CD4-positive, alpha-beta T cell treated with Interleukin-17A for 4 hours (primary cell): ENCODE measurements at places on chromosomes 5 and 9.

- no peak for DNase-seq
Measured at GRCh38 chr9:98958271-98958984, 14.7 kb downstream of the COL15A1 start.

DNA sequence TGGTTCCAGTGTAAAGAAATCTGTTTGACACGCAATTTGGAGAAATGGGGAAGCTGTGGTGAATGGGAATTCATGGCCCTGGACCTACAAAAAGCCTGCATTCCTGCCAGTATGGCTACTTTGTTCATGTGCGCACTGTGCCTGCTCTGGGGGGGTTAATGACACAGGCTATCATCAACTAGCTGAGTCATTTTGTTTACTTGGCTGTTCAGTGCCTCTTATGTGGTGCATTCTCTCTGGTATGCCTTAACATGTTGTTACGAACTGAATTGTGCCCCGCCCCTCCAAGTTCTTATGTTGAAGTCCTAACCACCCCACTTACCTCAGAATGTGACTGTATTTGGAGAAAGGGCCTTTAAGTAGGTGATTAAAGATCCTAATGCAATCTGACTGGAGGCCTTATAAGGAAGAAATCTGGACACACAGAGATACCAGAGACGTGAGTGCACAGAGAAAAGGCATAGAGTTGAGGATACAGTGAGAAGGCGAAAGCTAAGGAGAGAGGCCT lies 20.4 kb upstream of the UBAP1 start:
- no peak for DNase-seq

- no peak for DNase-seq
Measured at GRCh38 chr5:139494832-139495231, 12.3 kb upstream of the STING1 start.

DNA sequence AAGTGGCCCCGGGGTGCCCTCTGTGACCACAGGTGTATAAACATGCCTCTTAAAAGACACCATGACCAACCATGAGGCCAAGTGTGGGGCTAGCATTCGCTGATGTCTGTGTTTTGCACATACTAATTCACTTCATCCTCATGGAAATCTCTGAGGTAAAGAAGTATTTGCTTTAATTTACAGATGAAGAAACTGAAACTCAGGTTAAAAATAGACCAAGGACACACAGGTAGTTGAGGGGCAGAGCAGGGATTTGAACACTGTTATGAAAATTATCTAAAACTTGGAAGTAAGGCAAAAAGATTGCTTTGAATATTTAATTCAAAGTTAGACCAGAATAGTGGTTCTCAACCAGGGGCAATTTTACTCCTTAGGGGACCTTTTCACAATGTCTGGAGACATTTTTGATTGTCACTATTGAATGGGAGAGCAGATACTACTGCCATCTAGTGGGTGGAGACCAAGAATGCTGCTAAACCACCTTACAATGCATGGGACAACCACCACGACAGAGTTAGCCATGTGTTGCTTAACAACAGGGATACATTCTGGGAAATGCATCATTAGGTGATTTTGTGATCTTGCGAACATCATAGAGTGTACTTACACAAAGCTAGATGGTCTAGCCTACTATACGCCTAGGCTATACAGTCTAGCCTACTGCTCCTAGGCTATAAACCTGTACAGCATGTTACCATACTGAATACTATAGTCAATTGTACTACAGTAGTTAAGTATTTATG lies 8.0 kb upstream of the FXN start:
- peak; percentile 53 for DNase-seq

GRCh38 chr9:81473708-81474107 lies 215.6 kb downstream of the TLE1 start:
- DNase-seq = no peak

DNA sequence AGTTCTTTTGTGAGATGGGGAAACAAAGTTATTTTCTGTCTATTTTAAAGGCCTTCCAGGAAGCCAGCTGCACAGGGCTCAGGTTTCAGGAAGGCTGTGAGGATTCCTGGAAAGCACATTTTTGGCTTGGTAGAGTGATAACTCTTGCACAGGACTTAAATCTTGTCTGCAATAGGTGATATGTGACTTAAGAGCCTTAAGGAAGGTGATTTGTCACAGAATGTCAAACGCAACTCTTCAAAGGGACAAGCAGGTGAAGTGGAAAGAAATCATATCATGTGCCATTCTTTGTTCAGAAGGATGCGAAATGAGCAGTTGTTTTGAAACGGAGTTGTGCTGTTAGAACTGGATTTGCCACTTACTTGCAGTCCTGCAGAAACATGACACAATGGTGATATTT lies 459.3 kb downstream of the MAT2B start:
- DNase-seq = no peak

DNA sequence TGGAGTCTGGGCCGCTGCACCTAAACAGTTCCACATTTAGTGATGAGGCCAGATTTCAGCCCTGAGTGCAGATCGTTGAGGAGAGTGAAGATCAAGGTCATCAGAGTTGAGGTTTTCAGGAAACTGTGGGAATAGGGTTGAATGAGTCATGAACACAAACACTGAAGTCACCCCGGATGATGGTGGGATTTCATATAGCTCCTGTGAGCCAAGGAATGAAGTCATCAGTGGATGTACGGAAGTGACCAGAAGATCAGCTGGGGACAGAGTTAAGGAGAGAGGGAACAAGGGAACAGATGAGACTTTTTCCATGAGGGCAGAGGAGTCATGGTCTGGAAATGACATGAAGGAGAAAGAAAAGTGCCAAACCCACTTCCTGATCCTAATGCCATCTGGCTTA lies 36.5 kb downstream of the PALM2AKAP2 start:
- DNase-seq = no peak

- DNase-seq = no peak
Measured at GRCh38 chr9:28232686-28233085, 659.4 kb upstream of the C9orf72 start.

DNA sequence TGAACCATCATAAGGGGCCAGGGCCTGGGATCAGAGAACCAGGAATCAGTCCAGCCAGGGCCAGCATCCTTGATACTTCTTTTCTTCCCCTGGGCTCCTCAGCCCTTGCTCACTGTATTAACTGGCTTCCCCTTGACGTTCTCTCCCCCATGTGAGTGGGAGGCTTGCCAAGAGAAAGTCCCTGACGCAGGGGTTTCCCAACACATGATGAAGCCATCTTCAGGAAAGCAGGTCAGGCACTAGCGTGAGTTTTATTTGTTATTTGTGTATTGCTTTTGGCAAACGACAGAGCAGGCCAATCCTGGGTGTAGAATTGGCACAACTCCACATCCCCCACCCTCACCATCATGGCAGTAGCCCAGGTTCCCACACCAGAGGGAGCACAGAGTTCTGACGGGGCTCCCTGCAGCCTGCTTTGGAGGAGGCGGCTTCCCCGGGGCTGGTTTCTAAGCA lies 165.5 kb upstream of the NFIL3 start:
- DNase-seq = no peak

GRCh38 chr9:105967797-105968196 lies 273.5 kb downstream of the TMEM38B start:
- no peak for DNase-seq

DNA sequence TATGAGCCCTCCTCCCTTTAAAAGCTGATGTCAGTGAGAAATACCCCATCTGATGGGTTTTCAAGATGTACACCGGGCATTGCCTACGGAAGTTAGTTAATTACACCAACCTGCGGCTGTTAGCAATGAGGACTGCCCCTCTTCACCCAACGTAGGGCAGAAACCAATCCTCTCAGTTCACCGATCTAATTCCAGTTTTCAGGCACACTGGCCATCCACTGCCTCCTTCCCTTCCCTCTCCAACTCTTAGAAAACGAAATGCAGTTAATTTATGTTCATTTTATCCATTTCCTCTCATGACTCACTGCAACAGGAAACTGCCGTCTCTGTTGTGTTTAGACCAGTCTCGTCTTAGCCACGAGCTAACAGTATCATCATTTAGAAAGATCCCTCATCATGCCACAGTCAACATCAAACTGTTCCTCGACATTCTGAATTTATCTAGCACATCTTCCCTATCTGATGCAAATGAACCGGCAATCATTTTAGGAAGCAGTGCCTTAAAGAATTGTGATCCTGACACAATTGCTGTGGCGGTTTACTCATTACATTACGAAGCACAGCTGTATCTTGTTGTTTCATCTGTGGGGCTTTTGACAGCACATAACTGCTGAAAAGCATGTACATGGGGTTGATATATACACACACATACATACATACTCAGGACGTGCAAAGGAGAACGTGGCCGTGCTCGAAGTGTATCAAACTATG lies 168.6 kb downstream of the EFNA5 start:
- DNase-seq = no peak

GRCh38 chr9:113665756-113666155 lies 202.2 kb downstream of the RGS3 start:
- no peak for DNase-seq

DNA sequence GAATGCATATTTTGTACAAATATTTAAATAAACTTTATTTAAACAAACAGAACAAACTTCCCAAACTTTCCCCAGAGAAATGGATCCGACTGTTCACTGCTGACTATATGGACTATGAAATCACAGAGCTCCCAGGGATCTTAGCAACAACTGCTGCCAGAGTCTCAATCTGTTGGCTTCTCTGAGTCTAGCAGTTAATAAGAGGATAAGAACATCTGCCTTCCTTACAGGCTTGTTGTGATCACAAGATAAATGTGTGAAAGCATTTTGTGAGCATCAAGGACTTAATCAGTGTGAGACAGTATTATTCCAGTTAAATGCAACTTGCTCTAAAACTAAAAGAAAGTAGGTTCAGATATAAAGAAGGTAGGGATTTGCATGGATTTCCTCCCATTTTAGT lies 31.4 kb upstream of the MYOT start:
- DNase-seq = no peak

- no peak for DNase-seq
Measured at GRCh38 chr5:8418049-8418426, 549.1 kb downstream of the MTRR start.

DNA sequence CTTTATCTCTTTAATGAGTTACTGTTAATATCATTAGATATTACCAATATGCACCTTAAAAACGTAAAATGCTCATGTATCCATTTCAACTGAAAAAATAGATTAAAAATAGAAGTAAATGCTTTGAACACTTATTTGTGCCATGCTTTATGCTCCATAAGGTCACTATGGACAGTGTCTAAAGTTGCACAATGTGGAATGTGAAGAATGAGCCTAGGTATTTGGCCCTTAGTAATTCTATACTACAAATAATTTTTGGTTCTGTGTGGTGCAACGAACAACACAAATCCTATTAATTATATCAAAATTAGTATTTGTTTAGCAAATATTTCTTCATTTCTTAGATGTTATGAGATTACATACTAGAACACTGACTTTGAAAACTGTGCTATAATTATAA lies 469.9 kb upstream of the TUSC1 start:
- no peak for DNase-seq

DNA sequence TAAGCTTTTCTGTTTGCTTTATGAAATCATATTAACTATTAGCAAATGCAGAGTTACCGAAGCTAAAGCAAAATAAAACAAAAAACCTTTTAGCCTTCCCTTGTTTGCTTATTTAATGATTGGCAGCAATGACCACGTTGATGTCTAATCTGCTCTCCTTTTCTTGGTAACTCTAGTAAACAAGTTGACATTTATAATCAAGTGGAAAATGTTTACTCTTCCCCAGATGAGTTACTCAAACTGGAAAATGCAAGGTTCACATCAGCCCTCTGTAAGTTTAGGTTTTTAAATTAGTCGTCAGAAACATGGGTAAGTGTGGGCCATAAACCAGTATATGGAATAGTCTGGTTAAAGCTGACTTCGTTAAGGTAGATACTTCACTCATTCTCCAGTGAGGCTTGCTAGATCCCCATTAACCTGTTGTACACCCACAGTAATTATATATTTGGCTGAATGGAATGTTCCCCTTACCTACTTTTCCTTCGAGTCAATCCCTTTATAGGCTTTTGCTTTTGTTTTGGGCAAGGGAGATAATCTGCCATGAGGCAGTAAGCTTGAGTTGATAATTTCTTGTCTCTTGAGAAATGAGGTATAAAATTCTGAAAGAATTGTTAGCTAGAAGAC lies 100.9 kb downstream of the GDNF start:
- no peak for DNase-seq

DNA sequence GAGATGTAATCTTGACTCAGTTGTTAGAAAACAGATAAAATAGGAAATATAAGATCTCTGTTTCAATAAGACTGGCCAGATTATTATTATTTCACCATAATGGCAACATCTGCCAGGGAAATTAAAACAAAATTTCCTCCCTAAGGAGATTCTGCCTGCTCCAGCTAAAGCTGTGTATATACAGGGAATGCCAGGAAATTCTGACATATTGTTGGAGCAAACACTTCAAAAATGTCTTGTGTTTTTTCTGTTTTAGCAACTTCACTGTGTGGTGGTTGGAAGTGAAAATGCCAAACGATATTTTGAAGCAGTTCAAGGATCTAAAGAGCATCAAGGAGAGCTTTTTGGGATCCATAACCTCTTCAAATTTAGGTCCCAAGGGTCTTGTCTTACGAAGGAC lies 90.8 kb downstream of the ERCC6L2 start:
- no peak for DNase-seq

- DNase-seq = no peak
Measured at GRCh38 chr5:78589923-78590322, 58.6 kb downstream of the LHFPL2 start.

DNA sequence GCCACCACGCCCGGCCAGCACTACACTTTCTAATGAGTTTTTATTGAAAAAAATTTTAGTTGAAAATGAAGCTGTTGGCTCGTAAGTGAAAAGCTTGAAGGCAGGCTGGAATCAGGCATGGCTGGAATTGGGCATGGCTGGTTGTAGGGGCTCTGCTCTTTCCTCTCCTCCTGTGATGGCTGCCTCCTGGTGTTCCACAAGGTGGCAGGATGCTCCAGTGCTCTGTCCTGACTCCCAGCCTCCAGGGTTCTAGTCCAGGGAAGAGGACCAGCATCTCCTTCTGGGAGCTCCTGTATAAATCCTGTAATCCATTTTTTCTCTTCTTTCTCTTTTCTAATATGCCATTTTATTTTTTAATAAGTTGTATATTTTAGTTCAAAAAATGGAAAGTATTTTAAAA lies 57.2 kb upstream of the DHFR start:
- DNase-seq = no peak

DNA sequence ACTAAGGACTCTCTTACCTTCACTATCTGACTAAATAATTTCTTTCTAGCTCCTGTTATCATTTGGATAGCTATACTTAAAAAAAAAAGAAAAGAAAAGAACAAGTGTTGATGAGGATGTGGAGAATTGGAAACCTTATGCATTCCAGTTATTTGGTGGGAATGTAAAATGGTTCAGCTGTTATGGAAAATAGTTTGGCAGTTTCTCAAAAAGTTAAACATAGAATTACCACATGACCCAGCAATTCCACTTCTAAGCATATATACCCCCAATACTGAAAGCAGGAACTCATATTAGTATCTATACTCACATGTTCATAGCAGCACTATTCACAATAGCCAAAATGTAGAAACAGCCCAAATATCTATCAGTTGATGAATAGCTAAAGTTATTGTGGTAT lies 61.1 kb downstream of the GNA14 start:
- DNase-seq = no peak

GRCh38 chr9:109166771-109167601 lies at the start of gene FRRS1L:
TSS of gene FRRS1L (minus strand) at chr9:109167249. CDS start at chr9:109167138, 111 bp downstream.
- DNase-seq = no peak
